ENCODE measurements at places on chromosomes 12 and 14.

DNA sequence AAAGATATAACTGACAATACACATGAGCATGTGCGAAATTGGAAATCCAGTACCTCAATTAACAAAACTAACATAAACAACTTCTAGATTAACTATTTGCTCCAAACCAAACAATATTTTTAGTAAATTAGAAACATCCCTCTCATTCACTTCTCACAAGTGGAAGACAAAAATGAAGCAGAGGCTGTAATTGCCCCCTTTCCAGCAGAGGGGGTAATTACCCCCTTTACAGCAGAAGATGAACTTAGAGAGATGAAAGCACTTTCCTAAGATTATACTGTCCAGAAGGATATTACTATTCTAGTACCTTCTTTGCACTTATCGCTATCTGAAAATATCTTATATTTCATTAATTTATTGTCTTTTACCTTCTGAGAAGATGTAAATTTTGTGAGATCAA is 1025.2 kb downstream of the FSCB start:
- H3K27ac ChIP-seq, result no peak overlapping the region
- peaks cover 36% of the 10 kb centered on the region for H3K4me1 ChIP-seq
- H3K36me3 ChIP-seq, result no peaks in the 10 kb centered on the region

DNA sequence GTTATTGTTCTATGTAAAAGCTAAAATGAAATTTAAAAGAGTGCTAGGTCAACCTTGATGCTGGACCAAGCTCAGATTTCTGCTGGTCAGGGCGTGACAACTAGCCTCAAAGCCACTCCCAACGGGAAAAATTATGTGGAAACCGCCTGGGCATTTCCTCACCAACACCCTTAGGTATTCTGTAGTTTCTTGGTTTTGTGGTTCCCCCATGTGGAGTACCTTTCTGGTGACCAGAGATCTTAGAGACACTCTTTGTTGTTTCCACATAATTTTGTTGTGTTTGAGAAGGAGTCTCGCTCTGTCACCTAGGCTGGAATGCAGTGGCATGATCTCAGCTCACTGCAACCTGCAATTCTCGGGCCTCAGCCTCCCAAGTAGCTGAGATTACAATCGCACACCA is 119.9 kb downstream of the DENND5B start:
- no peak for DNase-seq
- H3K27me3 ChIP-seq, result no peaks in the 10 kb centered on the region
- peaks cover 7% of the 10 kb centered on the region for H3K36me3 ChIP-seq
- H3K4me3 ChIP-seq, result no peak overlapping the region
- peaks cover 3% of the 10 kb centered on the region for H3K4me1 ChIP-seq

- no peak overlapping the region for H3K27ac ChIP-seq
- H3K4me3 ChIP-seq, result peak overlapping the region; percentile 59
- no peaks in the 10 kb centered on the region for H3K36me3 ChIP-seq
Measured at GRCh38 chr14:63046339-63047268, 1.3 kb upstream of the KCNH5 start.

GRCh38 chr14:99420711-99421110 is 59.9 kb downstream of the SETD3 start:
- no peak for DNase-seq
- no peak overlapping the region for H3K4me3 ChIP-seq
- no peaks in the 10 kb centered on the region for H3K27me3 ChIP-seq
- peaks cover 20% of the 10 kb centered on the region for H3K4me1 ChIP-seq
- no peak overlapping the region for H3K27ac ChIP-seq
- no peaks in the 10 kb centered on the region for H3K36me3 ChIP-seq

DNA sequence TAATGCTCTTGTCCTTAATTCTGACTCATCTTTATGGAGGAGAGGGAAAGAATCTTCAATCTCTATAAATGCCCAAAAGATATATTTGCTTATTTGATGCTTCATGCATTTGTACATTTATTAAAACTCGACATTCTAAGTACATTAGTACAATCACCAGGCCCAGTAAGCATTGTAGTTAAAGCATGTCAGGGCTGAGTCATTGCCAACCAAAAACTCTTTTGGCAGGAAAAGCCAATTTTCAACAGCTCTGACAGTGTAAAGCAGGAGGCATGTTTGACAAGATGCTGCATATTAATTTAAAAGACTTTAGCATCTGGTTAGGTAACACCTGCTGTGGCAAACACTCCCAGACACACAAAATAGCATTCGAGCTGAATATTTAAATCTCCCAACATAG is 290.9 kb downstream of the PPFIA2 start:
- H3K27me3 ChIP-seq, result peaks cover 7% of the 10 kb centered on the region
- DNase-seq, result no peak
- no peak overlapping the region for H3K4me3 ChIP-seq
- H3K4me1 ChIP-seq, result peaks cover 4% of the 10 kb centered on the region

DNA sequence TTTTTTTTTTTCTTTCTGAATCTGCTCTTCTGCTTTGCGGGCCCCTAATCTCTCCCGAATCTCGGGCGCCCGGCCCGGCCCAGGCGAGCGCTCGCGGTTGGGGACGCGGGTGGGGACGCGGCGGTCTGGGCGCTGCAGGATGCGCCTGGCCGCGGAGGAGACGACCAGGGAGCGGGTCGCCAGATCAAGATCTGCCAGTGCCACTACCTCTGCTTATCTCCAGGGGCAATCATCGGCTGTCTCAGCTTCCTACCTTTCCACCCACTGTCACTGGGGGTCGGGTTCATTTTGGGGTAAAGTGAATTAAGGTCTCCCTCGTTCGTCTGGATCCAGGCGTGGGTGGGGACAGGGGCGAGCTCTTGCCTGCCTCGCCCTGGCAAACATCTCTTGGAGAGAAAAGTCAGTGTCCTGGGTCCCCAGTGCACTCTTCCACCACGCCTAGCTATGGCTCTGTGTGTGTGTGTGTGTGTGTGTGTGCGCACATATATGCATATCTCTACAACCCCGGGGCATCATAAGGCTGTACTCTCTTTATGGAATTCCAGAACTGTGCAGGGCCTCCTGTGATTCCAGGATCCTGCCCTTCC is 422.3 kb downstream of the VRK1 start:
- H3K27ac ChIP-seq, result no peak overlapping the region
- peaks cover 13% of the 10 kb centered on the region for H3K4me1 ChIP-seq
- DNase-seq, result no peak

DNA sequence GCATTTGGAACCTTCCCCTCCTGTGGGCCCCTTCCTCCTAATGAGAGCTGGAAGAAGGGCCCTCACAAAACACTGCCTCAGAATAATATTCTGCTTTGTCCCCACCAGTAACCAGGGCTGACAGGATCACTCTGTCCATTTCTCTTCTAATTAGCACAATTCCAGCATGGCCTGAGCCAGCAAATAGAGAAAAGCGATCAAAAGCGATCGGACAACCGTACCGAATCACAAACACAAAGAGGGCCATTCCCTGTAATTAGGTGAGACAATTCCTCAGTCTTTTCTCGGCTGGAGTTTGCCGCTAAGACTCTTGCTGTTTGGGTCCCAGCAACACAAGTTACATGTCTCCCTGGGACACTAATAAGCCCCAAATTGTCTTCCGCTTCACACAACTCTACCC is 35.6 kb upstream of the VSX2 start:
- H3K27ac ChIP-seq, result no peak overlapping the region
- H3K4me3 ChIP-seq, result no peak overlapping the region
- H3K27me3 ChIP-seq, result peaks cover under 1% of the 10 kb centered on the region
- peaks cover 8% of the 10 kb centered on the region for H3K36me3 ChIP-seq
- DNase-seq, result no peak

GRCh38 chr12:116027551-116027821 is 250.0 kb downstream of the MED13L start:
- DNase-seq, result no peak
- H3K36me3 ChIP-seq, result peaks cover 10% of the 10 kb centered on the region
- no peak overlapping the region for H3K4me3 ChIP-seq

- no peaks in the 10 kb centered on the region for H3K36me3 ChIP-seq
- peaks cover 8% of the 10 kb centered on the region for H3K27me3 ChIP-seq
- no peak for DNase-seq
- no peak overlapping the region for H3K4me3 ChIP-seq
Measured at GRCh38 chr12:131211340-131211938, 257.7 kb downstream of the ADGRD1 start.

All from mesothelial cell of epicardium (in vitro differentiated cells).